ENCODE measurements at places on chromosomes 5 and 9.

DNA sequence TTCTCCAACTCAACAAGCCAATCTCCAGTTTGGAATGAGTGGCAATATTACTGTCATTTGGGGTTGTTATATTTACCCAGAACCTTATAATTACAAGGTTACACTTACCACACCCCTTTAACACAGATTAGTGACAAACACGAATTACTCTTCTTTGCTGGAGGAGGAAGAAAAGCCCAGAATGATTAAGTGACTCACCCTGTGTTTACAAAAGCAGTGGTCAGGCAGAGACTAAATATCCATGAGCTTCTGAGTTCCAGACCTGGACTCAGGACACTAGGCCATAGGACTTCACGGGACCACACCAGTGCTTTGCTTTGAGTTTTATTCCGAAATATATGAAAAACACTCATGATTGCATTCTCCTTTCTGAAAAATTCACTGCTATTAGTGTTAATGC lies 370.8 kb downstream of the TLE1 start:
- no peak for DNase-seq

DNA sequence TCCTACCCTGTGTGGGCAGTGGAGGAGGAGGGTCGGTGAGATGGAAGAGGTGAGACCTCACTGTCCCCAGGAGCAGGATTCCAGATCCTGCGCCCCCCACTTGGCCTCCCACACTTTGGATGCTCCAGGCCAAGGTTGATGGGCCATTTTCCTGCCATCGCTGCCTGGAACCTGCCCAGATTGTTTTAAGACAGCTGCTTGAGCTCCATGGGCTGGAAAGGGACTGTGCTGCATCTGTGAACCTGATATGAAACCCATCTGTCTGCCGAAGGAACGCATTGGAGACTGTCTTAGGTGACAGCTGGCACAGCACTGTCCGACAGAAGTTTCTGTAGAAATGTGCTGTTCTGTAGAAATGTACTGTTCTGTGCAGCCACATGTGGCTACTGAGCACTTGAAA lies 72.7 kb upstream of the SLC25A48 start:
- no peak for DNase-seq

DNA sequence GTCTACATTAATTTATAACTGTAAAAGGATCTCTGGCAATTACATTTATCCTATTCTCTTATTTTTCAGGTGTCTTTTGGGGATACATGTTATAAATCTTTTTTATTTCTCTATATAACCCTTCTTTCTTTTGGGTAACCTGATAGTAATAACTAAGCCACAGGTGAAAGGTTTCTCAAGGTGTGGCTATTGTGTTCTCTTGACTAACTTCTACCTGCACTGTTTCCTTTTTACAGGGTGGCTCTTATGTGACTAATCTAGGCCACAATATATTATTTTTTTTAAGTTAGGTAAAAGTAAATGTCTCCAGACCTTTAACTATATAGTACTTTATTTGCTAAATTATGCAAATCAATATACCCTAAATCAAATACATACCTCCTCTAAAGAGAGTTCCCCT lies 193.2 kb downstream of the EFNA5 start:
- DNase-seq, result no peak

DNA sequence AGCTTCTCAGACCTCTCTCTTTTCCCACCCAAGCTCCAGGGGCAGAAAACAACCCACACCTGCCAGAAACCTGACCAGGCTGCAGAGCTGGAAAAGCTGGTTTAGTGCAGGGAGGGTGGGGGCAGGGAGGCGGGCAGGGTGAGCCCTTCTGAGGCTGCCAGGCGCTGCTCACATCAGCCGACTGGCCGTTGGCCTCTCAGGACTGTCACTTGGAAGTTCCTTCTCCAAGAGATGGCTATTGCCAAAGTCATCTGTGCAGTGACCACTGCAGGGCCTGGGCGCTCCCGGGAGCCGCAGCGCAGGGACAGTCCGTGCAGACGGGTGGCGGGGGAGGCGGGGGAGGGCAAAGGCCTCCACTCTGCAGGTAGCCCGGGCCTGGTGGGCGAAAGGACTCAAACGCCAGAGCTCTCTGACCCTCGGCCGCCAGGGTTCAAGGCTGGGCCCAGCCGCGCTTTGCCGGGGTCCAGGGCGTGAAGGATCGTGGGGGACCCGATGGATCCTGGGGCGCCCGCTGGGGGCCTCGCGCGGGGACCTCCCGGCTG lies 205.0 kb upstream of the IER5L start:
- no peak for DNase-seq

- no peak for DNase-seq
These were observed 828.5 kb upstream of the DMAC1 start for GRCh38 chr9:8627976-8628679.

DNA sequence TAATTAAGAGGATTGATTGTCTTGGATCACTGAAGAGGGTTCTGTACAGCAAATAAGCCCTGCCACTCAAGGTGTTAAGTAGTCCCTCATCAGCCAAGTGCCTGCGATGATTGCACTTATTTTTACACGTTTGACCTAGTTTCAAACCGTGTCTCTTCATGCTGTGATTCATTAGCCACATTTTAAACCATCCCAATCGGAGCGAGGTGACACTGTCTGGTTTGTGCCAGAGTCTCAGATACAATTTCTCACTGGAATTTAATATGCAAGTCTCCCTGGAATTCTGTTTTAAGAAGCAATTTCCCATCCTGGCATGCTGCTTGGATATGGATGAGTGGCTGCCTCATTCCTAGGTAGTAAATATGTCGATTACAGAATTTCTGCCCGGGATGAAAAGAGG lies 1.6 kb downstream of the INSYN2B start:
- no peak for DNase-seq

DNA sequence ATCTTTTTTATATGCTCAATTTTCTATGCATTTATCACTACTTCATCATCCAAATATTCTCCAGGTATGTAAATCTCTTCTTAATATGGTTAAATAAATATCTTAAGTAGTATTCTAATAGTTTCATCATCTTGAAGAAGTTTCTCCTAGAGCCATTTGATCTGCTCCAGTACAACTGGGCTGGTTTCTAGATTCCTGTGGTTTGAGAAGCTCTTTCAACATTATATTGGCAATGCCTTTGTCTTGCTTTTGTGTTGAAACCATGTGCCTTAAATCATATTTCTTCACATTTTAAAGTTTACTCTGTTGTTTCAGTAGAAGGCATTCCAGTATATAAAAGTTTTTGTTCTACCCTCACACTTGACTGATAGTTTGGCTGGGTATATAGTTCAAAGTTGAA lies 27.6 kb downstream of the MBLAC2 start:
- no peak for DNase-seq

DNA sequence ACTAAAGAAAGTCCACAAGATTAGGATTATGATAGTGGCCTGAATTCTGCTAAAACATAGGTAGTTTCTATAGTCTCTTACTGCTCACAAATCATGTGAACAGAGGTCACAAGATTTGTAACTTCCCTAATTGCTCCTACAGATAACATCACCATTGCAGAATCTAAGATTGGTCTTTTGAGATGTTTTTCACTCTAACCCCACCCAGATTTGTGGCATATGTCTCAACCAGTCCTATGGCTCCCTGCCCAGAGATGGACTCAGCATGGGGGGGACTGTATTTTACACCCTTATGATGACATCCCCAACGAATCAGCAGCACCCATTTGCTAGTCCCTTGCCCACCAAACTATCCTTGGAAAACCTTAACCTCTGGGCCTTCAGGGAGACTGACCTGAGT lies 1046.2 kb downstream of the CDH12 start:
- DNase-seq, result no peak

GRCh38 chr9:117825609-117826347 lies 121.6 kb downstream of the TLR4 start:
- peak; percentile 3 for DNase-seq

Measured in stimulated activated CD8-positive, alpha-beta memory T cell treated with anti-CD3 and anti-CD28 coated beads, Interleukin-7, amount 100 ng/mL, for 1 hour (primary cell).